ENCODE measurements at places on chromosomes 12 and 14.
A peak's percentile ranks its signal among the peaks of the same experiment; 100 is the strongest.

DNA sequence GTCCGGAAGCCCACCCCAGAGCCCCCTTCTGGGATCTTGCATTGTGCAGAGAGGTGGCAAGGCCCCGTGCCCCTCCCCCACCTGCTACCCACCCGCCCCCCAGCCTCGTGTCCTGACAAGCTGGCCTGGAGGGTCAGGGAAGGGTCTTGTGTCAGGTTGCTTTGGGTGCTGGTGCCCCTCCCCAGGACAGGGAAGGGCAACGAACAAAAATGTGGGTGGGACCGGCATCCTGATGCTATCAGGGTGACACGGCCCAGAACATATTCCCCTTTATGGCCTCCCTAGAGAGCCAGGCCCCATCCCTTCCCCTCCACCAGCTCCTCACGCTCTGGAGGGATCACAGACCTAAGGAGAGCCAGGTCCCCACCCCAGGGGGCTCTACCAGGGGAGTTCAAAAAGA lies 38.7 kb upstream of the TMEM179 start:
- no peak for DNase-seq

- no peak for DNase-seq
Measured at GRCh38 chr14:74160763-74161162, 76.0 kb downstream of the LIN52 start.

DNA sequence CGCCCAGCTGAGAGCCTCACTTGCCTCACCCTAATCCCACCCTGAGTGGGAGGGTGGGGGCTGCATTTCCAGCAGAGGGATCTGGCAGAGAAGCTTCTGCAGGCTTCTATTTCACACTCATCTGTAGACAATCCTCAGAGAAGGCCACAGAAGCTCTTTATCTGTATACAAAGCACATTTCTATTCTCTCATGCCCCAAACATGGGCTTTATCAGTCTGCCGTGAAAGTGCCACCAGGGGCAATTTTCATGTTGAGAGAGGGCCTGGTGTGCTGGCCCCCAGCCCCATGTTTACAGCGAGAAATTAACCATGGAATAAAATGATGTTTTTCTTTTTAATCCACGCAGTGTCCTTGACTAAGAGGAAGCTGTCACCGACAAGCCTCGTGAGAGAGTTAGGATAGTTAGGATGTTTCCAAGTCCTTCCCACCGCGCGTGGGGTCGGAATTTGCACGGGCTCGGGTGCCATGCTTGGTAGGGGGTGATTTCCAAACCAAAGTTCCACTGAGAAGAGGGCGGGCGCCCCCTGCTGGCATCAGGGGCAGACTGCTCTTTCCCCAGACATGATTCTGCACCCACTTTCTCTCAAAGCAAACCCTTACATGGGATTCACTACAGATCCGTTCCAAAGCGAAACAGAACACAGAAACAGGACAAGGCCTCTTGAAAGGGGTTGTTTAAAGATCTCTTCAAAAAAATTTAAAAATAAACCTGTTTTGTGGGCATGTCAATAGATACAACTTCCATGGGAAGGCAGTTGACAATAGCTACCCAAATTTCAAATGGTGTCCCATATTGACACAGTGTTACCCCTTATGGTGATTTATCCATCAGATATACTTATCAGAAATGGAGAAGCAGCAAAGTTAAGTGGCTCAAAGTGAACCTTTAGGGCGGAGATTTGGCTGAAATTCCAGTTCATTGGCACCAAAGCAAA lies 19.4 kb downstream of the BDKRB1 start:
- peak; percentile 26 for DNase-seq

DNA sequence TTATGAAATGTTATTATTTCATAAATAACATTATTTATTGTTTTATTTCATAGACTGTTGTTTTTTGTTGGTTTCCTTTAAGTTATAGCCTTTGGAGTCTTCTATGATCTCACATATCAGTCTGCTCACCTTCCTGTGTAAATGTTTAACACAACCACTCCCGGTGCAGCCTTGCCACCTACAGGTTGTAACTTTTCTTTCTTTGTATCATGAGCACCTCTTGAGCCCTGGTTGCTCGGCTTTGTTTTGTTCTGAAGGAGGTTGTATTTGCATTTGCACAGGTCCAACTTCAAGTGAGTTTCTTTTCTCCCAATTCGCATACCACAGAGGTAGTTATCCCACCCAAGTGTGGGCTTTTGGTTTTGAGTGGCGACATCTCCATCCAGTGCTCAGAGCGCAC lies 121.4 kb downstream of the SLC15A4 start:
- no peak for DNase-seq

- DNase-seq, result no peak
Measured at GRCh38 chr12:9820281-9820930, 6.9 kb upstream of the KLRF1 start.

DNA sequence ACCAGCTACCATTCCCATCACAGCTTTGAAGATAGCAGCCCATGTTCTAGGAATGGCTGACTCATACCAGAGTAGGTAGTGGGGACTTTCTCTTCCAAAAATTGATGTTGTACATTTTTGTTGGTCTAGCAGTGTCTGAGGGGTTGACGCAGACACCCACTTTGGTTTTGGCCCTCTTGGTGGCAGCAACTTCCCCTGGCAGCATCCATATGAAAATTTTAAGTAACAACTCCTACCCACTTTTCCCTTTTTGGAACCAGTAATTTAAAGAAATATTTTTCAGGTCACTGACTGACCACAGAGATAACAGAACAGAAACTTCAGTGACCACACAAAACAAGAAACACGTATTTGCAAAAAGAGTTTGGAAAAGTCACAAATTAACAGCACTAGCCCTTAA lies 162.0 kb upstream of the TMCC3 start:
- DNase-seq, result no peak

DNA sequence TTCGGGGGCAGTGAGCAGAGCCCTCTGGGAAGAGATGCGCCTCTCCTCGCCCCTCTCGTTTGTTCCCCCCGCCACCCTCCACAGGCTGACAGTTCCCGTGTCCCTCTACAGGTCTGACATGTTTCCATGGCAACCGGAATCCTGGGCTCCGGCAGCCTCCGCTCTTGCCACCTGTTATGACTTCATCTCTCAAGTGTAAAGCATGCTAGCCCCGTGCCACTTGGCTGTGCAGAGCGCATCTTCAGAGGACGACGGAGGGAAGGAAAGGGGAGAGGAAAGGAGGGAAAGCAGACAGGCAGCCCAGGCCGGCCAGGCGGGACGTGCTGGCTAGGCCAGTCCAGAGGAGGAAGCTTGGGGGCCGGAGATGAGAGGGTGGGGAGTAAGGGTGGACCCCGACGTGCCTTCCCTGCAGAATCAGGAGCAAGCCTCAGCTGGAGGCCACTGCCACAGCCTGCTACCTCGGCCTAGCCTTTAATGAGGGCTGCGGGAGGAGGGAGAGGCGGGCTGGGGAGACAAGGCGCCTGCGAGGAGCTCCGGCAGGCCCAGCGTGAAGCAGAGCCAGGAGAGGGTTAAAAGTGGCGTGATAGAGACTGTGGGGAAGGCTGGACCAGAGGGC lies 214.3 kb downstream of the DPF3 start:
- no peak for DNase-seq
